ENCODE measurements at places on chromosomes 6 and 20.

- no peak for DNase-seq
These were observed 8.4 kb downstream of the GMDS start for GRCh38 chr6:2237001-2237400.

DNA sequence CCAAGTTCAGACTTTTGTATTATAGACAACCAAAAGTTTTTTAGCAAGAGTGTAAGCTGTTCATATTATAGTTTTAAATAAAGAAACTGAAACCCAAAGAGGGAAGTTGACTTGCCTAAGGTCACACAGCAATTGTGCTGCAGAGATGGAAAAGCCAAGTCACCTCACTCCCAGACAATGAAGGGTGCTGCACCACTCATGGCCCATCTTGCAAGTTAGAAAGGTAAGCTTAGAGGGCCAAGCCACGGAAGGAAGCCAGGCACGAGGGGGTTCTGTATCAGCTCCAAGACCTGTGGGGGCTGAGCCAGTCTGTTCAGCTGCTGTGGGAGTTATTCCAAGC, 860 bp downstream of the DEFB124 start:
- no peak for DNase-seq

DNA sequence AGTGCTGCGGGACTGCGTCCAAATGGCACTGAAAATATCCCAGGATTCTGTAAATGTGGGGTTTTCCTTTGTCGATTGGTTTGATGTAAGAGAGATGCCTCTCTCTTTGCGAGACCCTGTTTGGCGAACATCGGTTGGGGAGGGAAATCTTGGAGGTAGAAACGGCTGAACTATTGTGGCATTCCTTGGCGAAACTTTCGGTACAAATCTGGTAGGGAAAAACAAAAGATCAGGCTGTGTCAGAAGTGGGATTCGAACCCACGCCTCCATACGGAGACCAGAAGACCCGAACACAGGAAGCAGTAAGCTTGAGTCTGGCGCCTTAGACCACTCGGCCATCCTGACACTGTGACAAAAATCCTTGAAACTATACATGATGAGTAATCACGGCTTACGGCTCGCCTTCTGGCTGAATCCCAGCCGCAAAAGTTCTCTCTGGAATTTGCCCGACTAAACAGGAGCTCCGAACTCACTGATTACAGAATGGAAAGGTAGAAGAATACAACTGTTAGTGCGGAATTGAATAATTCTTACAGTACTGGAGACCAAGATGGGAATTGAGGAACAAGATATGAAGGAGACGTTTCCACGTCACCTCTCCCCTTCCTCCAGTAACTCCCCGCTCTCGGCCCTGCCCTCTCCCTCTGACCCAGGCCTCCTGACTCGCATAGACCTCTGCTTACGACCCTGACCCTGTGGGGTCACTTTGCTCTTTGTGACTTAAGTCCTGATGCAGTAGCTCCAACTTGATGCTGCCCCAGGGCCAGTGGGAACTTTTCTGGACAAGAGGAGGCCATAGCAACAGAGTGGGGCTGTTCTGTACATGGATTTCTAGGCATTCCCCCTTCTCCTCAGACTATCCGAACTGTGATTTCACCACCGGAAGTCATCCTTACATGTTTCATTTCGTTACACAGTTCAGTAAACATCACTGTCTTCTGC, 132.8 kb upstream of the ZNF184 start:
- no peak for DNase-seq

DNA sequence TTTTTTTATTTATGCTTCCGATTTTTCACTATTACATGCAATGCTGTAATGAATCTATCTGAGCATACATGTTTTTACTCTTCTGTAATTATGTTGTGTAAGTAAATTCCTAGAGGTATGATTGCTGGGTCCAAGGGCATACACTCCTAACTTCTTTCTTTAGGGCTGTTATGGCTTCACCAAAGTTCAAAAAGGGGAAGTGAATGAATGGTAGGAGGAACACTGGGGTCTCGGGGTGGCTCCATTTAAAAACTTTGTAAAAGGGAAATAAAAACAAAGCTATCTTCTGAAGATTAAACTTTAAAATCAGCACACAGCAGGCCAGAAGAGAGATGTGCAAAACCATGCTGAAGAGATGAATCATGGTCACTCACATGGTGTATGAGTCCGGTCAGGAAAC, 289.1 kb upstream of the SUPT3H start:
- no peak for DNase-seq

DNA sequence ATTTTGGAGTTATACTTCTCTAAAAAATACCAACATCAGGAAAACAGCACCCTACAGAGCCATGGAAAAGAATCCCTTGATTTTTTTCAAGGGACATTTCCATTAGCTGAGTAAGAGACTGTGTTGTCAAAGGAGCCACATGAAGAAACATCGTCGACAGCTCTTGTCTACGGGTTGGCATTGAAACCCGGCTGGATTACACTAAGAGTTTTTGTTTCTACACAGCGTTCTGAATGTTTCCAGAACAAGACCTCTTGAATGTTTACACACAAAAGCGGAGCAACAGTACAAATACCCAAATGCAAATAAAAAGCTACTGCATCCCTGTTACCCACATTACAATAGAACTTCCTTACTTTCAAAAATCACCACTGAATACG, 2.4 kb upstream of the MYLK4 start:
- no peak for DNase-seq

GRCh38 chr6:21137700-21138335, 455.7 kb upstream of the SOX4 start:
- no peak for DNase-seq

GRCh38 chr20:49446808-49447207, 35.7 kb downstream of the KCNB1 start:
- DNase-seq, result no peak

DNA sequence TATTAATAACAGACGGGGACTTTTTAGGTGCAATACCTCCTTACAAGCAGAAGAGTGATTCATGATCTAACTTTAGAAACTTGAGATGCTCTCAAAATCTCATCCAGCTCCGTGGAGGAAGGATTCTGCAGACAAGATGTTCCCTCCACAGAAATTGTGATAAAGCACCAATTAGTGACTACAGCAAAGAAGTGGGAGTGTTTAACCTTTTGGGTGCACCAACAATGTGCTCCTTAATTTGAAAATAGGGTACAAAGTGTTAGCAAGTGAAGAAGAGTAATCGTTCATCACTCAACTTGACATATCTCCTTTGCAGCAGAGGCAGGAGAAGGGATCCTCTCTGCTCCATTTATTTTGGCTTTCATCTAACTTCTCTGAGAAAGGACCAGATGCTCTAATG, 22.8 kb upstream of the SCP2D1 start:
- no peak for DNase-seq
